Muscle of arm (tissue), 14 donors: ENCODE measurements at places on chromosomes 16 and 17.

GRCh38 chr16:66250686-66251431 lies 115.6 kb upstream of the CDH5 start:
- peak; percentile 80 for DNase-seq

DNA sequence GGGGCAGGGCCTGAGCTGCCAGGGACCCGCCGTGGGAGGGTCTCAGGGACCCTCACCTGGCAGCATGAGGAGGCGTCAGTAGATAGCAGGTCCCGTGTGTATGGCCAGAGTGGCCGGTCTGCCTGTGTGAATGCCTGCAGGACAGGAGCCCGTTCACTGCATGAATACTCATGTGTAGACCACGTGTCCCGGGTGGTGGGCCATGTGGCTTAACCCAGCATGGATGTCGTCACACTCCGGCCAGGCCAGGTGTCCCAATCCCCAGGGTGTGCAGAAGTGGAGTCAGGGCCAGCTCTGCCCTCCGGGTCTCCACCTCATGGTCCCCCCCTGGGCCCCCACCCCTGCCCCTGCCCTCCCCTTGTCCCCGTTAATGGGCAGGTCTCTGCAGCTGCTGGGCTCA lies 53.7 kb downstream of the BAHCC1 start:
- no peak for DNase-seq

- DNase-seq: no peak
These were observed 19.3 kb upstream of the ITGA2B start for GRCh38 chr17:44408786-44409185.

DNA sequence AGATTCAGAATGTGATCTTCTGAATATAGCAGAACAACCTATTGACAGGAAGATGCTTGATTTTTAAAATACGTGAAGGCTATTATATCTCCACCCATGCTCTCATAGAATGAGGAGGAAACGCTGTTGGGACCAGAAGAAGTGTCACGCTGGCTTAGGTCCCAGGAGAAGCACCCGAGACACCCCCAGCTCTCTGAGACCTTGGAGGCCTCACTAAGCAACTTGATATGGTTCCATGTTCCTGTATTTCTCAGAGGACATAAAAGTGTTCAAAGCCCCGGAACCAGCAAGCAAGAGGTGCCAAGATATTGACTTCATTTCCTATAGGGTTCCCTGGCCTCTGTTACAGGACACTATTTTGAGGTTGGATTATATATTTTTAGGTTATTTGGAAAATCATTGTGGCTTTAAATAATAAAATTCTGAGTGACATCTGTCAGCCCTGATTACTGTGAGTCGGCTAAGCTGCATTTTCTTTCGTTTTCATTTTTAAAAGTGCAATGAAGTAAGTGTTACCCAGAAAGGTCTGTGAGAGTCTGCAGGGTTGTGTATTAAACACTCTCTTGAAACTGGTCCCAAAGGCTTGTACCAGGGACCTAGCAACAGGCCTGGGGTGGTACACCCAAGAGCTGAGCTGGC lies 400.0 kb downstream of the SOX9 start:
- no peak for DNase-seq

- DNase-seq: no peak
These were observed 30.9 kb upstream of the DUSP14 start for GRCh38 chr17:37458805-37459204.

GRCh38 chr17:78747488-78747887 lies 34.6 kb downstream of the CYTH1 start:
- no peak for DNase-seq

- no peak for DNase-seq
These were observed 4.7 kb downstream of the PRAC1 start for GRCh38 chr17:48717367-48718226.

GRCh38 chr16:87412371-87412995 lies 20.3 kb downstream of the MAP1LC3B start:
- DNase-seq: no peak

DNA sequence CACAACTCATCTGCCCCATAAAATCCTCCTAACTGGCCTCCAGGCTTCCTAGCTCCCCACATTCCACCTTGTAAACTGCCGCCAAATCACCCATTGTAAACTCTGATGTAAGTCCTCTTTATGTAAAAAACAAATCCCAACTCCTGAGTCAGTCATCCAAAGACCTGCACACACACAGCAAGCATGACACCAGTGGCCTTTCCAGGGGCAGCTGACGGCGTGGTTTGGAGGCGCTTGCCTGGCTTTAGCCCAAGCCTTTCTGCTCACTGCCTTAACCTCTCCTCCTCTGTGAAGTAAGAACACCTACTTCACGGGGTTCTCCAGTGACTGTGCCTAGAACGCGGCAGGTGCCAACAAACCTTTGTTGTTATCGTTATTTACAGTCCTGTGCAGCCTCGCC lies 14.0 kb downstream of the UBE2O start:
- DNase-seq: no peak

DNA sequence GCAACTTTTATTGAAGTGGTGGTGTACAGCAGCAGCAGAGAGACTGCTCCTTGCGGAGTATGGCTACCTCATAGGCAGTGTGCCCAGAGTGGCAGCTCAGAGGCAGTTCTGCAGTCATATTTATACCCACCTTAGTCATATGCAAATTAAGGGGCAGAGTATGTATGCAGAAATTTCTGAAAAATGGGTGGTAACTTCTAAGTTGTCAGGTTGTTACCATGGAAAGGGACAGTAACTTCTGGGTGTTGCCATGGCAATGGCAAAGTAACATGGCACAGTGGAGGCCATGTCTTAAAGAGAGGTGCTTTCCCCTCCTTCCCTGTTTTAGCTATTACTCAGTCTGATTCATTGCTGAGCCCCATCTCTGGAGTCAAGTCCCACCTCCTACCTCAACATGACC lies 53.4 kb downstream of the MEOX1 start:
- no peak for DNase-seq
